ENCODE measurements at places on chromosomes 1 and 21.
A peak's percentile ranks its signal among the peaks of the same experiment; 100 is the strongest.

DNA sequence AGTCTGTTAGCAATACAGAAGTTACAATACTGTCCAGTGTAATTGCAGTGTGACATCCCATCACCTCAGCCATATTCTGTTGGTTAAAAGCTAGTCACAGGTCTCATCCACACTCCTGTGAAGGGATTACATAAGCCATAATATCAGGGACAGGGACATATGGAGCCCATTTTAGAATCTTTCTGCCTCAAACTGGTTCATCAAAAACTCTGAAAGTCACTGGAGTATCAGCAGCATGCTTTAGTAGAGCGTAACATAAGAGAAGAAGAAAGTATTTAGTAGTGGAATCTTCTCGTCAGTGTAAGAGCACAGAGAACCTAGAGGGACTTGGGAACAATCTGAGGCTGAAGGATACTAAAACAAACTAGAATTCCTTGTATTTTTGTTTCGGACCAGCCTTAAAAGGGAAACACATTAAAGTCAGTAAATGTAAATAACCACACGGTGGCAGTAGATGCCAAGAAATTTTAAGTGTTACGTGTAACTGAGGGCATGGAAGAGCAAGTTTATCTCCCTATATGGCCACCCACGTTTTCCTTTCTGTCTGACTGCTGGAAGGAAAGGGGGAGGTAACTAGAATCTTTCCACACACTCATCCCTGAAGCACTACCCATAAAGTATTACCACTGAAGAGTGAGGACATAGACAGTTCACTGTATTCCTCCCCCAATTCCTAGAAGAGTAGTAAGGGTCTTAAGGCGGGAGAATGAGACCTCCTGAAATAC is 41.6 kb upstream of the AGL start:
- DNase-seq: no peak

- DNase-seq: no peak
Measured at GRCh38 chr1:41664861-41665640, 180.6 kb upstream of the EDN2 start.

DNA sequence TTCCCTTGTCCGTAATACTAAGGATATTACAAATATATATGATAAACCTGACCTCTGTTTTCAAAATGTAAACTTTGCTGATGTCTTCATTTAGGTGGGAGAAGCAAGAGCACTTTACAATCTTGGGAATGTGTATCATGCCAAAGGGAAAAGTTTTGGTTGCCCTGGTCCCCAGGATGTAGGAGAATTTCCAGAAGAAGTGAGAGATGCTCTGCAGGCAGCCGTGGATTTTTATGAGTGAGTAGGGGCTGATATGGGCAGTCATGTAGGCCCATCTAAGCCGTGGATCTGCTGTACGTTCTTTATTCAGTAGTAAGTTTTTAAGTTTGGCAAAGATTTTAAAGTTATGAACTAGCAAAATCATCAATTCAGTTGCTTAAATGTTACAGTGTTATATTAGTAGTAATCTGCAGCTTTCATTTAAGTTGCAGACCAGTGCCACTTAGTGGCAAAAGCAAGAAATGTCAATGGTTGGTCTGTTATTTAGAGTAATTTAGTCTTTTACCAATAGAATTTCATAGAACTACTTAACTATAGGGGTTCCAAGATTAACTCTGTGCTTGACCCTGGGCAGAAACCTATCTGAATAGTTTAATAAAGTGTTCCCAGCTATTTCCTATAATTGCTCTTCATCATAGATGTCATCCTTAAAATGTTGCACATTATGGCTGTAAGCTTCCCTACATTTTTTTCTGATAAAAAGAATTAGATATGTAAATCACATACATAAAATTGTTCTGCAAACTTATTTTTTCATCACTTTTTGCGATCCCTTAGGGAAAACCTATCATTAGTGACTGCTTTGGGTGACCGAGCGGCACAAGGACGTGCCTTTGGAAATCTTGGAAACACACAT is 21.3 kb downstream of the GPSM2 start:
- DNase-seq: no peak

- DNase-seq: no peak
Measured at GRCh38 chr1:216793973-216794372, 70.7 kb upstream of the ESRRG start.

DNA sequence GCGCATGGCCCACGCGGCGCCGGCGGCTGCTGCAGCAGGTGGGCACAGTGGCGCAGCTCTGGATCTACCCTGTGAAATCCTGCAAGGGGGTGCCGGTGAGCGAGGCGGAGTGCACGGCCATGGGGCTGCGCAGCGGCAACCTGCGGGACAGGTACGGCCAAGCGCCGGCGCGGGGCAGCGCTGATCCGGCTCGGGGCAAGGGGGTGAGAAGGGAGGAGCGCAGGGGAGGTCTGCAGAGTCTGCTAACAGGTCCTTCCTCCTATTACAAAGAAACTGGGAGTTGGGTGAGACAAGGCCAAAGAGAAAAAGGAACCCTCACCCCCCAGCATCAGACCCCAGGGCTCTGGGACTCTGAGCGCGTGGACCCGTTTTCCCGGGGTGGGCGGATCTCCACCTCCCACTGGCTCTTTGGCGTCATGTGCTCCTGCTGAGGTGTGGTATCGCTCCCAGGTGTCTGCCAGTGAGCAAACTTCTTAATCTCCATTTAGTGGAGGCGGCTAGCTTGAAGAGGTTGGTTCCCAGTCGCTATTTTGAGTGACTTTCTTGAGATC is 431 bp downstream of the MTARC1 start:
- DNase-seq: no peak

DNA sequence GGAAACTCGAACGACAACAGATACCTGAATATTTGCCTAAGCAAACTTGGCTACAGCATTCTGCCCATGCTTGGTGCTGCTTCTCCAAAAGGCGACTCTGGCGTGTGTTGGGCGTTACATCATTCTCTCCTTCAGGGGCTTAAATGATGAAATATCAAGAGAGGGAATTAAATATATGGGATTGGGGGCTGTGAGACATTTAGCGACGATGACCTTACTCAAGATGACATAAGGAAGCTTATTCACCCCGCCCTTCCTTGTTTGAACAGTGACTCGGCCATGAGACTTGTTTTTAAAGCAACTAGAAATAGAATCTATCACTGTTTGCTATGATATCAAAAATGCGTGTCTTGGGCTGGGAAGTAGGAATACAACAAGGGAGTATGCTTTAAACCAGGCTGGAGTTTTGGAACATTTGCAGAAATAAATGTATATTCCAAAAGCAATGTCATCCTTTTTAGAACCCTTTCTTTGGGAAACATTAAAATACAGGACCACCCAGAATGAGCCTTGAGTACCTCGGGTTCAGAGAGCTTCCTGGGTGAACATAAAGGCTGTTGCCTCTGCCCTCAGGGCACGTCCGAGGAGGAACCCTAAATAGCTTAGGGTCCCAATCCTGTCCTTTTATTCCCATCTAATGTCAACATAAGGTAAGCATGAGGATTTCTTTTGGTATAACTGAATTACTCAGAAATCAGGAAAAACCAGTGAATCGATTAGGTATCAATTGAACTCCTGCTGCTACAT is 123.3 kb upstream of the SLC45A1 start:
- DNase-seq: no peak

DNA sequence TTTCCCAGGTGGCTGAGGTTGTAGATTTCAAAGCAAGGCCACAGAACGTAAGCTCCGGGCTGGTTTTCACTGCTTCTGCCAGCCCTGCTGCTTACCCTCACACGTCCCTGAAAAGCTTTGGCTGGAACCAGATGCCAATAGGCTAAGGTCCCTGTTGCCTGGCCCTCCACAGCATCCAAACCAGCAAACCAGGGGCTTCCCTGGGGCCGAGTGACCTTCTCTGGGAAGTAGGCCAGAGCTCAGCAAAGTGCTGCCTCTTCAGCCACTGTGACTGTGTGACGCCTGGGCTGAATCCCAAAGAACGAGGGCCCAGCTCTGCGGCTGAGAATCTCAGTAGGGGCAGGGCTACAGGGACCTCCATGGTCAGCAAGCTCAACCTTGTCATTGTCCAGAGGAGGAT is 28.9 kb upstream of the RBM15 start:
- DNase-seq: no peak

GRCh38 chr1:82587371-82587770 is 786.6 kb downstream of the ADGRL2 start:
- DNase-seq: no peak

DNA sequence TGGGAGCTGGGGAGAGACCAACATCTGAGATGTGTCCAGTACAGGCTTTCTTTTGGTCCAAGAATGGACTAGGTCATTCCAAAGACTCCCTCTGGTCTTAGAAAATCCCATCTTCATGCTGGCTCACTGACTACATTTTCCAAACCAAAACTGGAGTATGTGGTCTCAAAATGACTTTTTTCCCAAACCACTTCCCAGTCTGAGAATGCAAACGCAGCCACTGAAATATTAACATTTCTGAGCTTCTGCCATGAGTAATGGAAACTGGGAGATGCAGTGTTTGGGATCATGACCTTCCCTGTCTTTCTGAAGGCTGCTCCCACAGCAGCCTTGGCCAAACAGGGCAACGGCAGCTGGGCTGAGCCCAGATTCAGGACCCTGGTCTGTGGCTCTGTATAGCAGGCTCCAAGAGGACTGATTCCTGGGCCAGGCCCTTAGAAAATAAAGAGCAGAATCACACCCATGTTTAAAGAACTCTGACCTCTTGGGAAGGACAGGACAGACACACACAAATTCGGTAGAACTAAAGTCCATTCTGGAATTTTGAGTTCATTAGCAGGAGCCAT is 62.1 kb upstream of the CNTN2 start:
- no peak for DNase-seq

DNA sequence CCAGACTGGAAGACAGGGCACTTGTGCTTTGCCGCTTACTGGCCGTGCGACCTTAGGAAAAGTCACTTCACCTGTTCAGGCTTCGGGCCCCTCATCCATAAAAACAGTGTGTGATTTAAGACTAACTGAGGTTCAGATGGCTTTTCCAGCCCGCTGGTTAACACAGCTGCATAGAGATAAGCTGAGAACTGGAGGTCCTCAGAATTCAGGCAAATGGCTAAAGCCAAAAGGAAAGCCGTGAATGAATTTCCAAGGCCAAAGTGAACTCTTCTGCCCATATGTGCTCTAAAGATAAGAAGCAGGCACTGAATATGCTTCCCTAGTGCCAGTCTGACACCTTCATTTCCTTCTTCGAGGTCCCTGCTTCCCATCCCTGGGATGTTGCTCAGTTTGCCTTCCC is 23.5 kb upstream of the SARS1 start:
- DNase-seq: no peak

DNA sequence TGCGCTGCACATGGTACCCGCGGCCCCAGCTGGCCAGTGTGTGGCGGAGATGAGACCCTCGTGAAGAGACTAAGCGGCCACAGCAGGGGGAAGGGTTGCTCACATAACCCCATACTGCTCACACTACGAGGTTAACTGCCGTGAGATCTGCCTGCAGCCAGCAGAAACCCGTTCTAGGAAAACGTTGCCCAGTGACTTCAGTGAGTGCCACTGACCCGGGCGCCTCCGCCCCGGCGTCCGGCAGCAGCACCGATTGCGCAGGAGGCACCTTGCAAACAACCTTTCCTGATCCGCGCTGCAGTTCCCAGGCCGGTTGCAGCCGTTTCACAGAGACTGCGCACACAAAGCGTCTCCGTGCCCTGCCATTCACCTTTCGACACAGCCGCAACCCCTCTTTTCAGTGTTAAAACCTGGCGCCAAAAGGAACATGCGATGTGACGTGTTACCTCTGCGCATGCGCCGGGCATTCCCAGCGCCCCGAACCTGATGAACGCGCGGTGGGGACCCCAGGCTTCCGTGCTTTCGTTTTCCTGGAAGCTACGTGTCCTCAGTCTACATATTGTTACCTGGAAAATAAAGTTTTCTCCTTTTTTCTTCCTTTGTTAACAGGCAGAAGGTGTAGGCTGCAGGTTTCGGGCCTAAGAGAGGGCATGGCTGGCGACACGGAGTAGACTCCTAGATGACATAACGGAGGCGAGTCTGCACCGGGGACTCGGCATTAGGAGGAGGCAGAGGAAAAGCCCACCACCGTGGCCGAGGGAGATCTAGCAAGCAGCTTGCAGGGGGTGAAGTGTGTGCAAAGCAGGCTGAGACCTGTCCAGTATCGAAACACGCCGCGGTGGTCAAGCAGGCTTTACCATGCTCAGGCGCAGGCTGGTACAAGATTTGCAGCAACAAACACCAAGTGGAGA is 8.9 kb downstream of the VPS26C start:
- peak; percentile 55 for DNase-seq

Measured in stimulated activated CD4-positive, alpha-beta T cell treated with anti-CD3 and anti-CD28 coated beads, TNF-alpha, amount 100 ng/mL, for 4 hours (primary cell).